ENCODE measurements at places on chromosomes 4 and X. TPM values are rescaled to one million over a fixed set of nuclear protein-coding genes. Genes with fewer than 3 reads are reported as not detected.

Gene GJB1
- not detected for total RNA-seq

Gene MAGEA2B
- not detected for total RNA-seq

GRCh38 chrX:9940421-9940820 is 26.7 kb upstream of the CLDN34 start:
- no peaks in the 10 kb centered on the region for H3K4me1 ChIP-seq
- no peak for DNase-seq
- H3K27ac ChIP-seq = no peak overlapping the region
- H3K27me3 ChIP-seq = no peaks in the 10 kb centered on the region
- H3K4me3 ChIP-seq = no peak overlapping the region
- no peaks in the 10 kb centered on the region for H3K36me3 ChIP-seq

DNA sequence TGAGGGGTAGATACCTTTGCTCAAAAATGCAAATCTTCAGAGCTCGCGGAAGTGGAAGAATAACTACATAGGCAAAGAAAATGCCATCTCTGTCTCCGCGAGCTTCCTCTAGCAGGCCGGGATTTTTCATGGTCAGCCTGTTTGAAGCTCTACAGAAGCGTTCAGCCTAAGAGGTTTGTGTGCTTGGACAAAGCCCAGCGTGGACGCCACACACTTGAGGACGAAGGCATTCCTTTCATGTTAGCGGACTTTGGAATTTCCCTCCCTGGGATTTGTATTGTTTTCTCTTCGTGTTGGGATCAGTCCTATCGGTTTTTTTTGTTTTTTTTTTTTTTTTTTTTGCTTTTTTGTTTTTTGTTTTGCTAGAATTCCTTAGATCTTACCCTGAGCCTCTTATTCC is 53.7 kb downstream of the SMIM31 start:
- H3K36me3 ChIP-seq = no peaks in the 10 kb centered on the region
- H3K4me1 ChIP-seq = no peaks in the 10 kb centered on the region
- no peak for DNase-seq

- no peaks in the 10 kb centered on the region for H3K4me1 ChIP-seq
- no peak overlapping the region for H3K4me3 ChIP-seq
- H3K27me3 ChIP-seq = no peaks in the 10 kb centered on the region
- H3K36me3 ChIP-seq = no peaks in the 10 kb centered on the region
- no peak overlapping the region for H3K27ac ChIP-seq
Measured at GRCh38 chr4:188417181-188417580, 277.9 kb downstream of the TRIML1 start.

- no peak overlapping the region for H3K4me3 ChIP-seq
- H3K36me3 ChIP-seq = no peaks in the 10 kb centered on the region
- no peak for DNase-seq
- H3K27ac ChIP-seq = no peak overlapping the region
- H3K27me3 ChIP-seq = no peaks in the 10 kb centered on the region
Measured at GRCh38 chrX:131752493-131753198, 208.8 kb downstream of the OR13H1 start.

DNA sequence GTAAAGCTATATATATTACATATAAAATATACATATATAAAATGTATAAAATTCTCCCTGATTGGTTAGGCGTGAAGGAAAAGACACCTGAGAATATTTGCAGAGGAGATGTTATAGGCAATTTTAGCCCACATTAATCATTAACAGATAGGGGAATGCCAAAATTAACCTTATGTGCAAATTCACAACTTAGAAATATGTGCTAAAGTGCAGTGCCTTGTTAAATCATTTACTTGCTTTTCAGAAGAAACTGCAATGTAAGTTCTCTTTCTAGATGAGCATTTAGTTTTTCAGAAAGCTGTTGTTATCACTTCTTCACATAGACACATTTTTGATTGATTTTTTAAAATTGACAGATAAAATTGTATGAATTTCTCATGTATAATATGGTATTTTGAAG is 5.6 kb downstream of the TASL start:
- no peaks in the 10 kb centered on the region for H3K4me1 ChIP-seq
- no peak overlapping the region for H3K4me3 ChIP-seq
- DNase-seq = no peak
- no peaks in the 10 kb centered on the region for H3K36me3 ChIP-seq
- no peak overlapping the region for H3K27ac ChIP-seq

Measured in heart left ventricle (tissue), 16 donors.